ENCODE measurements at places on chromosomes 6 and 20.

- no peak for DNase-seq
Measured at GRCh38 chr6:89032599-89032998, 48.0 kb upstream of the PNRC1 start.

- DNase-seq: no peak
Measured at GRCh38 chr6:33906439-33906838, 102.6 kb upstream of the MLN start.

- DNase-seq: no peak
Measured at GRCh38 chr20:61789329-61789728, 276.4 kb downstream of the TAF4 start.

DNA sequence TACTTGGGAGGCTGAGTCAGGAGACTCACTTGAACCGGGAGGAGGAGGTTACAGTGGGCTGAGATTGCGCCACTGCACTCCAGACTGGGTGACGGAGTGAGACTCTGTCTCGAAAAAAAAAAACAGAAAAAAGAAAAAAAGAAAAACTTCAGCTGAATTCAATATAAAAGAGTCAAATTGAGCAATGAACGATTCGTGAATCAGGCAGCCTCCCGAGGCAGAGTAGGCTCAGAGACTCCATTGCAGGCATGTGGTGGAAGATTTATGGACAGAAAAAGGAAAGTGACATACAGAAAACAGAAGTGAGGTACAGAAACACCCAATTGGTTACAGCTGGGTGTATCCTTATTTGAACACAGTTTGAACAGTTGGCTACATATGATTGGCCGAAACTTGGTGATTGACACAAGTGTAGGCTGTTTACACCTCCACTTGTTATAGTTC is 56.3 kb downstream of the HLA-DPB1 start:
- no peak for DNase-seq

GRCh38 chr20:47568019-47568418 is 66.3 kb downstream of the NCOA3 start:
- no peak for DNase-seq

DNA sequence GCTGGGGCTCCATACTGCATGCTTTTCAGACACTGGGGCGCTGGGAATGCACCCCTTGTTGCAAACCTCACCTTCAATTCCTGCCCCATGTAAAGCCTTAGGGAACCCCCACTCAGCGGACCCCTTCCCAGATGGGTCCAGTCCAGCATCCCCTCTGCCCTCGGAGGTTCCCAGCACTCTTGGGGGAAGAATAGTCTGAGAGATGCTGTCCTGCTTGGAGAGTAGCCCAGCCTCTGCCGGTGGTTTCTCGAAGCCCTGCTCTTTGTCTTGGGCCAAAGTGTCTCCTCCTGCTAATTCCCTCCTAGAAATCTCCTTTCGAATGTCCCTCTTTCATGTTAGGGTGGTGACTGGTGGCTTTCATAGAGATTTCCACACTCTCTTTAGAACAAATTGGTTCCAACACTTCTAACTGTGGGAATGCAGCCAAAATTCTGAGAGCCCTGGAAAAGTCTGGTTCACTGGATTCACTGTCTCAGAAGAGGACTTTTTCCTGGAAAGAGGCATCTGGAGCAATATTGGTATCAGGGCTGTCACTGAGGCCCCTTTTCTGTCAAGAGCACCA is 24.9 kb upstream of the SULF2 start:
- no peak for DNase-seq

DNA sequence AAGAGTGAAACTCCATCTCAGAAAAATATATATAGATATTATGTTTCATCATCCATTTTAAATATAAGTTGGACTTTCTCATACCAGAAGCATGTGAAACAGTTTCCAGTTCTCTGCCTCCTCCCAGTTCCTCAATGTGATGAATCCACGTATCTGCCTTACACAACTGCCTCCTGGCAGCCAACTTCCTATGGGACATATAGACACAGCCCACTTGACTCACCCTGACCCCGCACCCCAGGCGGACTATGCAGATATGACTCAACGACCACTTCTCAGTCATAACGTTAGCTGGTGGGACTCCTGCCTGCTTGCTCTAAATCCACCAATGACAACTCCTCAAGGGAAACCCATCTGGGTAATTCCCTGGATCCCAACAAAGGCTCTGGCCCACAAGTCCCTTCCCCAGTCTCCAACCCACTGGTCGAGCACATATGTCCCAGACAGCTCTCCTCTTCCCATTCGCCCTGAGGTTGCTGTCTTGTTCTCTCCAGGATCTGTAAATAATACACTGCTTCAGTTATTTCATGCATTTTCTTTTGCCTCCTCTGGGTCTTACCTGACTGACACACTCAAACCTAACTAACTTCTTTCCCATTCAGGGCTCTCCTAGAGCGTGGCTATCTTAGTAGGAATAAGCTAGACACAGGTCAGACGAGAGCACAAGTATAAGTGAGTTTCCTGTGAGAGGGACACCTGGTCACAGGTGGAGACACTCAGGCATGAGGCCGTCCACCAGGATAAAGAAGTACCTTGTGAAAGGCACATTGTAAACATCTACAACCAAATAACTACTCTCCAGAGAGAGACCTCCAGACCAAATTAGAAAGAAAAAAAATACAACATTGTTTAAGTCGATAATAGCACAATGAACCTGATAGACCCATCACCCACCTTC is 548.5 kb downstream of the CD83 start:
- no peak for DNase-seq

DNA sequence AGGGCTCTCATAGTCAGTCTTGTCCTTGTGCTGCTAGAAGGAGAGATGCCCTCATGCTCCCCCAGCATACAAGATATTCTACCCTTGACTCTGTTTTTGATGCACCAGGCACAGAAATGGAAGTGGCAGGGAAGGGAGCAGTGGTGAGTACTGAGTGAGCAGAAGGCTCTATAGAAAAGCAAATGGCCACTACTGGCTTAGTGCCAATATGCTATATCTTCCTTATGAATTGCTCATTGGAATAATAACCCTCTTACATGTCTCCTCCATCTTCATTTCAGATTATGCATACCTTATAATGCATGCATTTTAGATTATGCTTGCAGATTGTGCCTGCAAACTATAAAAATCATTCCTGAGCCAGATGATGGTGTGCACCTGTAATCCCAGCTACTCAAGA is 82.8 kb downstream of the MAP3K5 start:
- no peak for DNase-seq

DNA sequence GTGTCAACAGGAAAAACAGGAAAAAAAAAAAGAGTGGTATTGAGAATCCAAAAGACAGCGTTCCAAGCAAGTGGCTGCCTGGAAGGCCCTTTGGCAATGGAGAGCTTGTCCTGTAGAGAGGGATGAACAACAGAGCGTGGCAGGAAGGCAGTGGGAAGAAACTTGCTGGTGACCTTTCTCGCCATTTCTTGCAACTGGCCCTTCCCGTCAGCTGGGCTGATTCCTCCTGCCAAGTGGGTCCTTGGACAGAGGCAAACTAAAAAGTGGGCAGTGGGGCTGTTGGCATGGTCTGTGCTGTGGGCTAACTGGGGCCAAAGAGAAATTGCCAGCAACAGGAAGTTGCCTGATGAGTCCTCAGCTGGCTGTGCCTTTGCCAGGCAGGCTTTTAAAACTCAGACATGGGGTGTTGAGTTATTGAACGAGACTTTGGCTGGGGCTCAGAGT is 43.9 kb upstream of the CLDN20 start:
- DNase-seq: no peak

DNA sequence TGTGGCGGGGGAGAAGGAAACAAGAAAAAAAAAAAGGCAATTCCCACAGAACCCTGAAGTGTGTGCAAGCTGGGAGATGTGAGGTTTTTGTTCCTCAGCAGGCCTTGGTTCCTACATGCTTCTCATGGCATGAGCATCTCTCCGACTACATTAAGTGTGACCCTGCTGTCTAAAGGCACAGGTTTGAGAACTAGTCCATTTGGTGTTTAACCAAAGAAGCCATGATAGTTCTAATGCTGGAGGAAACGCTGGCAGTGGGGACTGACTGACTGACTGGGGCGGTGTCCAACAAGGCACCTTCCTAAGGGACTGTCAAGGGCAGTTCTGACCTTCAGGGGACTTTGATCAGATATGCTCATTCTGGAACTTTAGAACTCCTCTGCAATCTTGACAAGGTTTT is 3.8 kb downstream of the TXNDC5 start:
- DNase-seq: no peak

DNA sequence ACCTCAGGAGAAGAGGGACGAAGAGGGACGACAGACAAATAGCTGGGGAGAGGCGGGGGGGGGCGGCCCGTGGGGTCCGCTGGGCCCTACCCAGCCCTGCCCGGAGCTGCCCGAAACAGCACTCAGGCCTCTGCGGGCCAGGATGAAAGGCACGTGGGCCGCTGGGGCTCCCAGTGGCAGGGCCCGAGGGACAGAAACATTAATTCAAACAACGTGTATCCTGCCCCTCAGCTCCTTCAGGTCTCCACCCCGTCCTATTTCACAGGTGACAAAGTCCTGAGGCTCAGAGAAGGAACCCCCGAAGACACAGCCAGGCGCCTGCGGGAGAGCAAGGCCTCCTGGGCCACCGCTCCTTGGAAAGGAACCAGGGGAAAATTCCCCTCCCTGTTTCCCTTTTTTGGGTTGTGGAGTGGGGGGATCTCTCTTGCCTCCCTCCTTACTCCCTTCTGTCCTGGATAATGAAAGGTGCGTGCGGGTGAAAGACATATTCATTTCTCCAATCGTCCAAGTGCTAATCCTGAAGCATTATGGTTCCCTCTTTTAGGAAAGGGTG is 93.3 kb downstream of the RNASET2 start:
- DNase-seq: no peak

GRCh38 chr6:102995491-102995890 is 1602.0 kb downstream of the GRIK2 start:
- DNase-seq: no peak

DNA sequence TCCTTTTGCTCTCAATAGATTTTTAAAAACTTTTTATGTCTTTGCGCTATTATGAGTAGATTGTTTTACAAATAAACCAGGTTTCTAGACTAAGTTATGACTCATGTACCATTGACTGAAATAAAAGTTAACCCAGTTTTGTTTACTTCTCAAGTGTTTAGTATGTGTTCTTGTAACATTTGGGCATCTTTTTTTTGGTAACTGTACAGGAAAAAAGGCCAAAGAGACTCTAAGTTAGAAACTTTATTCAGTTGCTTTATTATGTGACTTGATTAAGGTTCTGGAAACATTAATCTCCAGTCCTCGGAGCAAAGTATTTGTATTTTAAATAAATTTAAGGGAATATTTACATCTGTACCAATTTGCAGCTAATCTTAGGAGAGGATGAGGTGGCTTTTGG is 2.9 kb downstream of the NKAIN2 start:
- DNase-seq: no peak

GRCh38 chr6:45375449-45375848 is 2.3 kb downstream of the SUPT3H start:
- no peak for DNase-seq

All from activated CD4-positive, alpha-beta T cell treated with anti-CD3 and anti-CD28 coated beads for 24 hours (primary cell).